ENCODE measurements at places on chromosomes 12 and 14.

DNA sequence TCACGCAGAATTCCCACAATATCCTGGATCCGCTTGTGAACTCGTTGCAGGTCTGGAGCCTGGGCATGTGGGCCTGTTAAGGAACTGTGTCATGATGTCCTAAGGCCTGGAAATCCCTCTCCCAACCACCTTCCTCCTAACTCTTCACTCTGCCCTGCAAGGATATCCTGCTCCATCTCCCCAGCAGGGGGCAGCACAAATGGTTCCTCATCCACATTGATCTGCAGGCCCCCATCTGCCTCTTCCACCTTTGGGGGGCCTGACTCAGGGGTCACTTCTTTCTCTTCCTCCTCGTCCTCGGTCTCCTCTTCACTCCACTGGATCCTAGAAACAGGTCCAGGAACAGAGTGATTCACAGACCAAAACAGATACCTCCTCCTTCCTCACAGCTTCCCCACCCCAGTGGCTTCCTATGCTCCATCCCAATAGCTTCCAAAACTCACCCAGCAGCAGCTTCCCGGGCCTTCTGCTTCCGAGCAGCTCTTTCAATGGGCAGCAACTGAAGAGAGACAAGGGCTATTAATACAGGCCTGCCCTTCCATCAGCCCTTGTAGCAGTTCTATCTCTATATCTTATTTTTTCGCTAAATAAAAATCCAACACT lies 4.5 kb downstream of the NOP2 start:
- no peak for DNase-seq

DNA sequence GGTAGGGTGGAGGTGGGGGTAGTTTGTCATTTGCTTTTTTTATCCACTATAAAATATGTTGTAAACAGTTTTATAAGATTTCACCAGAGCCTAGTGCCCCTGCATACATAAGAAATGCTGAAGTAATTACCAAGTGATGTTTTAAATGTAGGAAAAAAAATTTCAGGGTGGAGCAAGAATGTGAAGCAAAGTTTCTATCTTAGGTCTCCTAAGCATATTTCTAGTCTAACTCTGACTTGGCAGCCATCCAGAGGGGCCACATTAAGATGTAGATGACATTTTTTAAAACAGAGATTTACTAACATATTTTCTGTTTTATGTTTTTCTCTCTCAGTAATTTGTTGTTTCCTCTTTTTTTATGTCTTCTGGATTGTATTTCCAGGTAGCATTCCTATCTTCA lies 15.8 kb upstream of the KRAS start:
- DNase-seq: no peak

GRCh38 chr12:5873281-5873919 lies 71.7 kb downstream of the ANO2 start:
- no peak for DNase-seq

DNA sequence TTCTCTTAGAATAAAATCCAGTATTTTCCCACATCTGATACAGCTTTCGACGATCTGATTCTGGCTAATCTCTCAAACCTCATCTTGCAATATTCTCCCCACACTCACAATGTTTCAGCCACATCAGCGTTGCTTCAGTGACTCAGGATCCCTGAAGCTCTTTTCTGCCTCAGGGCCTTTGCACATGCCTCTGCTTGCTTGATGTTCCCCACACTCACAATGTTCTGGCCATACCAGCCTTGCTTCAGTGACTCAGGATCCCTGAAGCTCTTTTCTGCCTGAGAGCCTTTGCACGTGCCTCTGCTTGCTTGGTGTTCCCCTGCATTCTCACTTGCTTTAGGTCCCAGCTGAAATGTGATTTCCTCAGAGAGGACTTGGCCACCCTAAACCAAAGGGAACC lies 2.6 kb downstream of the C12orf42 start:
- no peak for DNase-seq

DNA sequence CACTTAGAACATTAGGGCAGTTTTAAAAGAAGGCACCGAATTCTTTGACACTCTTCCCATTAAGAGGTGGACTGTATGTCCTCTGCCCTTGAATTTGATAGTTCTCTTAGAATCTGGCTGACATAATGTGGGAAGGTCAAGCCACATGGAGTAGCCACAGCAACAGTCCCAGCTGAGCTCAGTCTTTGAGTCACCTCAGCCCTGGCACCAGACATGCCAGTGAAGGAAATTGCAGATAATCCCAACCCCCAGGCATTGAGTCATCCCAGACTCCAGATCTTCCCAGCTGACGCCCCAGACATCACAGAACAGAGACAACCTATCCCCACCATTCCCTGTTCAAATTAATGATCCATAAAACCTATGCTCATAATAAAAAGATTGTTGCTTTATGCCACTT lies 83.4 kb downstream of the GTF2A1 start:
- DNase-seq: no peak

DNA sequence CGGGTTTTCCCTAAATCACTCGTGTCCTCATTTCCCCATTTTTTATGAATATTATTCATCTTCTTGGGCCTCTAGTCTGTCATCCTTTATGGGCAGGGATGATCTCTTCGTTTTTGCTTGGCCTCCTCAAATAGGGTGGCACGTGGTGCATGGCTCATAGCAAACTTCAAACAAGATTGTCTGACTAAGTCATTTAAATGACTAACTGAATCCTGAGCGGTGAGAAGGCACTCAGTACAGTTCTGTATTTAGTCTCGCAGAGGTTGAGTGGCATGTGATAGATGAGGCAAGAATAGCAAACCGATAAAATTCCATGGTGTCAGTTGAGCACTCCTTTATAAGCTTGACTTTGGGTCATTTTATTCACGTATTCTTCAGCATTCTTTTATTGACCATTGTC lies 5.7 kb upstream of the JDP2 start:
- no peak for DNase-seq

DNA sequence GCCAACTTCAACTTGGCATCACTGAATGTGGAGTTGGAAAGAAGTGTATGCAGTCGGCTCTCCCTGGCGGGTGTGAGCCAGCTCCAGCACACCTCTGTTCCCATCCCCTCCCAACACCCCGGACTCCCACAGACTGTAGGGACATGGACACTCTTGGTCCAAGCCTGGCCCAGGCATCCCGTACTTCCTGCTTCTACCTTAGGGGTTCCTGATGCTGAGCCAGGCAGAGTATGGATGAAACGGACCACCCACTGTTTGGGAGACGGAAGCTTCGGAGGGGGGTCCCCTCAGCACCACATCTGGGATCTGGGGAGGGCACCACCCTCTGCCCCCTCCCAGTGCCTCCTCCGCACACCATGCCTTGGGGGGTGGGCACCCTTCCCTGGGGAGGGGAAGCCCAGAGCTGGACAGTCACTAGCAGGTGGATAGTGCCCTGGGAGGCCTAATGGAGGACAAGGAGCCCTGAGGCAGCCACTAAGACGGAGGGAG lies 62.0 kb downstream of the LGMN start:
- DNase-seq: no peak

- DNase-seq: no peak
Measured at GRCh38 chr12:124569375-124570148, 2.1 kb upstream of the NCOR2 start.

GRCh38 chr14:82134411-82134810 lies 600.8 kb upstream of the SEL1L start:
- no peak for DNase-seq

DNA sequence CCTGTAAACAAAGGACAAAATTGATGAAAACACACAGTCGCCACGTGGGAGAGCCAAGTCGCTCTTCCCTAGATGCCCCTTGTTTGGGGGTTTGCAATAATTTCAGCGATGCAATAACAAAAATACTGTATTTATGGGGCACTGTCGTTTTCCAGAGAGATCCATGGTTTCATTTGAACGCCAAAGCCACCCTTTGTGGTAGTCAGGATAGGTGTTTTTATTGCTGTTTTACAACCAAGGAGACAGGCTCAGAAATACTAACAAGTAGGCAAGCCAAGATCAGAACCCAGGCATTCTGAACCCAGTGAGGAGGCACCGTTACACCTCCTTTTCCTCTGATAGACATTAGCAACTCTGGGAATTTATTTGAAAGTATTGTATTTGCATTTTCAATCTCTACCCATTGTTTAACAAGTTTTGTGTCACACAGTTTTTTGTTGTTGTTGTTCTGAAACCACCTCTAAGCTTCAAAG lies 831 bp upstream of the BTBD7 start:
- DNase-seq: no peak

DNA sequence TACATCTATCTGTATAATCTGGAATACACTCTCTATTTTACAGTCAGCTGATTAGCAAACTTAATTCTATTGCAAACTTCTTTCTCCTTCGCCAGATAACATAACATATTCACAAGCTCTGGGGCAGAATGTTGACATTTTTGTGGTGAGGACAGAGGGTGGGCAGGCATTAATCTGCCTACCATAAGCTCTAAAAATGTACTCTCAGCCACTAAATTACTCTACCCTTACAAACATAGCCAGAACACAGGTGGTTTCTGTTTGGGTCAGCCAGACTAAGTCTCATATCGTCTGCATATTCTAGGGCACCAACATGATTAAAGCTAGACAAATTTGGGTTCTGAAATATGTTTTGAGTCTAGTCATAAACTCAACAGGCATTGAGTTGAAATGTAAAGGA lies 90.1 kb downstream of the SLC6A15 start:
- no peak for DNase-seq

DNA sequence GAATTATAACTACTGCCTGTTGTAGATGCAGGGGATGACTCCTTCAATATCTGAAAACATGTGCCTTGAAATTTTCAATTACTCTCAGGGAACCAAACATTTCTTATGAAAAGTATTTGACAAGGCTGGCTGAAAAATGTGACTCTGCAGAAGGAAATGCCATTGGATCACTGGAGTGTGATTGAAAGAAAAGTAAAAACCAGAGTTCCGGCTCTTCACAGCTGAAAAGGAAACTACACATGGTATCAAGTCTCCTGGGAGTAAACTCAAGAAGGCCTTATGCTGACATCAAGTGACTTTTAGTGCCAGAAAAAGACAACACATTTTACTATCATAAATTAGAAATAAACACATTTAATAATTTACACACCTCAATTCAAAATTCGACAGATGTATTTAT lies 693.0 kb downstream of the LRFN5 start:
- DNase-seq: no peak

DNA sequence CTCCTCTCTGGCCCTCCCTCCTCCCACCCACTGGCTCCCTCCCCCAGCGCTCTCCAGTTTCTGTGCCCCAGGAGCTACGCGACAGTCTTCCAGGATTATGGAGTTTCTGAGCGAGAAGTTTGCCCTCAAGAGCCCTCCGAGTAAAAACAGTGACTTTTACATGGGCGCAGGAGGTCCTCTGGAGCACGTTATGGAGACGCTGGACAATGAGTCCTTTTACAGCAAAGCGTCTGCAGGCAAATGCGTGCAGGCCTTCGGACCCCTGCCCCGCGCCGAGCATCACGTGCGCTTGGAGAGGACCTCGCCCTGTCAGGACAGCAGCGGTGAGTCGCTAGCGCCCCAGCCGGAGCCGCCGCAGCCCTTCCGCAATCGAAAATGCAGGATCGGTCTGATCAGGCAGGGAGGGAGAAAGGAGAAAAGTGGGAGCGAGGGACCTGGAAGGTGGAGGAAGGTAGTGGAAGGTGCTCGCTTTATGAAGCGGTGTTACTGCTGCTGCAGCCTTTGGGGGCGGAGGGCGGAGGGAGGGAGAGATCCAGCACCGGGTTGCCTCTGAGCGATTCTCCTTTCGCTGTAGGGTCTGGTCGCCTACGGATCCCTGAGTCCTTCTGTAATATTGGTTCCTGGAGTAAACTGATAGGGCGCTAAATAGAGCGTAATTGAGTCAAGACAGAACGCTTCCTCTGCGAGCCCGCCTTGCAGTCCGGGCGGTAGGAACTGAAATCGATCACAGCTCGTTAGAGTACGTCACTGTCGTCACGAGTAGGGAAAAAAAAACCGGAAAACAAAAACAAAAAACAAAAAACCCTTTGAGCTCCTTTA lies at the start of gene ALX1:
TSS of gene ALX1 (plus strand) at position 56 of the 819 bp plus-strand sequence. CDS start at position 98, 42 bp downstream.
- no peak for DNase-seq

- DNase-seq: no peak
Measured at GRCh38 chr12:122865268-122866231, 30.3 kb downstream of the HIP1R start.

- no peak for DNase-seq
Measured at GRCh38 chr12:10365696-10366405, 24.0 kb downstream of the KLRK1 start.

DNA sequence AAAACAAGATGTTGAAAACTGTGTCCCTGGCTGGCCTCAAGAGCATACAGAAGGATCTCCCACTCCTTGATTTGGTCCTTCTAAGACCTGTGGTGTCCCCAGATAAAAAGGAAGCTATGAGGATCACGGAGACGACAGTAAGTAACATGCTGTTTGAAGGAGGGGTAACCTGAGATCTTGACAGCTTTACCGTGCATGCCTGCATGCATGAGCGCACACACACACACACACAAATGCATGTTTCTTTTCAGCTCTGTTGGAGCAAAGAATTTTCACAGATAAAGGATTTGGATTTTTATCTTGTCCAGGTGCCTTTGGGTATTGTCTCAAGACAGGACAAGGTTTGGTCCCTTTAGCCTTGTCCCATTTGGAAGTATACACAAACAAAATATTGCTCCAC lies 411.6 kb upstream of the CCDC196 start:
- no peak for DNase-seq

DNA sequence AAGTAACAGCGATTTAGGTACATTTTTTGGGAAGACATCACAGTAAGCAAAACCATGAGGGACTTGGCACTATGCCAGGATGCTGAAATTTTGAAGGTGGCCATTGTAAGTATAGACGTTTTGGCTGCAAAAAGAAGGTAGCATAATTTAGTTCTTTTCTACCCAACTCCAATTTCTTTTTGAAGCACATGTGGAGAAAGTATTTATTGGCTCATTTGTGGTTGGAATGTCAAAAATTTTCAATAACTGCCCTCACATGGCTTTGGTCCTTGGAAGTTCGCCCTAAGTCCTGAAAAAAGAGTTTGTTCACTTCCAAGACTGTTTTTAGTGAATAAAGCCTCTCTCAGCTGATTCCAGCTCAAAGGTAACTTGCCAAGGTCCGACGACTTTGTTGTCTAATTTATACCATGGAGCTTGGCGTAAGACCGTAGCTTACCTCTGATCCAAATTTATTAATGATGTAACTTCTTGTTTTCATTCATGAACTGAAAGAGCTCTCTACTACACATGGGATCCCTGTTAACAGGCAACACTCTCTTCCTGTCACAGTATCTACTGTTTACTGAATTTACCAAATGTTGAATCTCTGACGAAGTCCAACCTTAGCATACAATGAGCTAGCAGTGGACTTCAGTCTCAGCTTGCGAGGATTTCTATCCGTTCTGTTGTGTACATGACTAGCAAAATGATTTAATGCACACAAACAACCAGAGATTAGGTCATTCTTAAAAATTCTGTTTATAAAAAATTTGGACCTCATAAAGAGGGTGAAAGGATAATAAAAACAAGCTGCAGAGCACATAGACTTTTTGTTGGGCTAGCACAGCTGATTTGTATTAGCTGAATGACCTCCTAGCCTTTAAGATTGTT lies 49.0 kb downstream of the MSRB3 start:
- DNase-seq: no peak

- DNase-seq: no peak
Measured at GRCh38 chr12:101857043-101857558, 20.3 kb upstream of the DRAM1 start.
